Fibroblast of skin of right quadriceps (primary cell): ENCODE measurements at places on chromosomes 12 and 14.

GRCh38 chr12:91967590-91967989, 178.1 kb downstream of the BTG1 start:
- no peak for DNase-seq

- DNase-seq: peak; percentile 46
Observed at GRCh38 chr12:108729612-108730364, 1.5 kb downstream of the CORO1C start.

DNA sequence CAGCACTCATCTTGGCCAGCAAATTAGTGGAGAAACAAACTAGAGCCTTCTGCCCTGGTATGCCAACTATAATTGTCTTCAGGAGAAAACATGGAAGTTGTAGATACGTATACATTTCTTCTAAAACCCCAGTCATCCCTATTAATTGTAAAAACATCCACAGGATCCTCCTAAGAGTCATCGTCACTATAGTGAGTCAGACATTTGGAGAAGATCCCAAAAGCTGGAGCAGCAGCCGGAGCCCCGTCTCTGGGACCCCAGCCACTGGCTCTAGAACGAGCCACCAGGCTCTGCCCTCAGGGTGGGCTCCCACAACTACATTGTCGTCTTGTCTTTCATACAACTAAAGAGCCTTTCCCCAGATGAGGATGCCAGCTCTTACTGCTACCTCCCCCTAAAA, 15.5 kb downstream of the PRKAB1 start:
- DNase-seq: peak; percentile 63

- DNase-seq: no peak
Observed at GRCh38 chr12:115457798-115458197, 773.8 kb upstream of the TBX3 start.

GRCh38 chr12:89544681-89545184, 18.9 kb upstream of the POC1B start:
- DNase-seq: peak; percentile 26

GRCh38 chr12:122747224-122748135, 5.1 kb upstream of the DENR start:
- DNase-seq: no peak

- DNase-seq: no peak
Observed at GRCh38 chr14:97757491-97757890, 960.3 kb downstream of the VRK1 start.

DNA sequence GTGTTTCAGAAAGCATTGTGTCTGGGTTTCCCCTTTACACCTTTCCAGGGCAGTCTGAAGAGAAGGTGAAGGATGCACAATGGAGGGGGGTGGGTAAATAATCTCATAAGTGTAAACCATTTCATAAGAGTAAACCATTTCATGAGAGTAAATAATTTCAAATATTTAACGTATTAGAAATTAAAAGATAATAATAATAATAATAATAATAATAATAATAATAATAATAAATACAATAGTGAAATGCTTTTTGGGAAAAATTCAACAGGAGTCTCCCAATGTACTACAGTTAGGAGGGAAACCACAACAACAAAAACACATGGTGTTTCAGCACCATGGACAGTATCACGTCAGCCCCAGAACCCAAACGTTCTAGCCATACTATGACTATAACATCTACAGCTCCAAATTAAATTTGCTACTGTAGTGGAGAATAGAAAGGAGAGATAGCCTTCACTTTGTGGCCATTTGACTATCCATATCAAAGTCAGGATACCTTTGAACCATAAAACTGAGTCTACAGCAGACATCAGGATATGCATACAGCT, 691.8 kb downstream of the BCL11B start:
- DNase-seq: peak; percentile 34

DNA sequence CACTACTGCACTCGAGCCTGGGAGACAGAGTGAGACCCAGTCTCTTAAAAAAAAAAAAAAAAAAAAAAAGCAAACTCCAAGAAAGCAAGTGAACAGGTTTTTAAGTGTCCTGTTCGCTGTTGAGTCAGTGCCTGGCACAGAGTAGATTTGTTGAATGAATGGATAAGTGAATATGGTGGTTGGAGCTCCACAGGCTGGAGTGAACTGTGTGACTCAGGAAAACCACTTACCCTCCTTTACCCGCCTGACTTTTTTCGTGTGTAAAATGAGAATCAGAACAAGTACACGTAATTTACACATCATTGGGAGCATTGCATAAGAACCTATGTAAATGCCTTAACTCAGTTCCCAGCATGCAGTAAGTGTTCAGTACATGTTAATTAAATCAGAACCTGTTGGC, 24.0 kb upstream of the ESRRB start:
- DNase-seq: no peak

- DNase-seq: no peak
Observed at GRCh38 chr14:74349757-74350156, 1.5 kb downstream of the VRTN start.

- no peak for DNase-seq
Observed at GRCh38 chr12:111102102-111102739, 181.8 kb upstream of the MYL2 start.

DNA sequence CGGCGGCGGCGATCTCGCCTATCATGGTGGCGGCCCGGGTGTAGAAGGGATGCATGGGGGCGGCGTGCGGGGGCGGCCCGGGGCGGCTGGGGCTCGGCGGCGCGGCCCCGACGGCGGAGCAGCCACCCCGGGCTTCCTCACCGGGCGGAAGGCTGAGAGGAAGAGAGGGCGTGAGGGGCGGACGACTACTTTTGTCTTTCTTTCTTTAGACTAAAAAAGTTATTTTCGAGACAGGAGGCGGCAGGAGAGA, 240 bp downstream of the BTG1 start:
- DNase-seq: no peak

DNA sequence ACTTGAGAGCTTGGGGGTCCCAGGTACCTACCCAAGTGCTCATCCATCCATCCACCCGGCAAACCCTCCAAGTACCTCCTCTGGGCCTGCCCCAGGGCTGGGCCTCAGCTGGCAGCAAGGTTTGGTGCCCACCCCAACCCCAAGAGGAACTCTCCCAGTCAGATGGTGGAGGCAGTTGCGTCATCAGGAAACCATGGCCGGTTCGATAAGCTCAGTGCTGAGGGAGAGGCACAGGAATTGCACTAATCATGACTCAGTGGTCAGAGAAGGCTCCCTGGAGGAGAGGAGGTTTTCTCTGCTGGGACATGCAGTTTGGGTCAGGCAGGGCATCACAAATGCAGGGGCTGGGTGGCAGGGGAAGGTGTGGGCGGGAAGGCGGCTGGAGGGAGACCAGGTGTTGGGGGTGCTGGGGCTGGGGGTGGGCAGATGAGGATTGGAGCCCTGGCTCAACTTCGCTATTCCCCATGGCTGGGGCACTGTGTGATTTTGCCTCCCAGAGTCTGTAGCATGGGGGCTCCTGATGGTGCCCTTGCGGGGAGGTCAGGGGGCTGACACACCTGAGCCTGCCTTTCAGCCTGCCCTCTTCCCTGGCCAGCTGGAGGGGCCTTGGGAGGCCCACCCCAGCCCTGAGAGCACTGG, 32.2 kb downstream of the SH2B3 start:
- DNase-seq: peak; percentile 79

GRCh38 chr12:75842090-75842489, 189.5 kb downstream of the PHLDA1 start:
- no peak for DNase-seq

GRCh38 chr14:22602862-22603261, 4.8 kb downstream of the ABHD4 start:
- DNase-seq: peak; percentile 34

- no peak for DNase-seq
Observed at GRCh38 chr12:17358835-17359234, 731.2 kb downstream of the RERGL start.

GRCh38 chr12:92242907-92243306, 97.3 kb upstream of the BTG1 start:
- peak; percentile 53 for DNase-seq

DNA sequence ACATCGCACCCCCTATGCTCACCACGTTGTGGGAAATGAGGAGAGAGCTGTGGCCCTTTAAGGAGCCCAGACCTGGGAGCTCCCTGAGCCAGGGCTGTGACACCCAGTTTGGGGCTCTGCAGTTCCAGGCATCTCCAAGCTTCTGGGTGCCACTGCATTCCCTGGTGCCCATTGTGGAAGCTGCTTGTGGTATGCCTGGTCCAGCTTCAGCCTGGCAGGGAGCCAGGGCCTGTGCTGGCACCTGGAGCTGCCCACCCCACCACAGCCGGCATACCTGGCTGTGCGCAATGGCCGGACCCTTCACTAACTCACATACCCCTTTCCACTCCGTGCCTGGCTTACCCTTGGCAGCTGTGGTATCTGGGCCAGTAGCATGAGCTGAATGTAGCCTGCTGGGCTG, 107.9 kb upstream of the OR4E1 start:
- no peak for DNase-seq

DNA sequence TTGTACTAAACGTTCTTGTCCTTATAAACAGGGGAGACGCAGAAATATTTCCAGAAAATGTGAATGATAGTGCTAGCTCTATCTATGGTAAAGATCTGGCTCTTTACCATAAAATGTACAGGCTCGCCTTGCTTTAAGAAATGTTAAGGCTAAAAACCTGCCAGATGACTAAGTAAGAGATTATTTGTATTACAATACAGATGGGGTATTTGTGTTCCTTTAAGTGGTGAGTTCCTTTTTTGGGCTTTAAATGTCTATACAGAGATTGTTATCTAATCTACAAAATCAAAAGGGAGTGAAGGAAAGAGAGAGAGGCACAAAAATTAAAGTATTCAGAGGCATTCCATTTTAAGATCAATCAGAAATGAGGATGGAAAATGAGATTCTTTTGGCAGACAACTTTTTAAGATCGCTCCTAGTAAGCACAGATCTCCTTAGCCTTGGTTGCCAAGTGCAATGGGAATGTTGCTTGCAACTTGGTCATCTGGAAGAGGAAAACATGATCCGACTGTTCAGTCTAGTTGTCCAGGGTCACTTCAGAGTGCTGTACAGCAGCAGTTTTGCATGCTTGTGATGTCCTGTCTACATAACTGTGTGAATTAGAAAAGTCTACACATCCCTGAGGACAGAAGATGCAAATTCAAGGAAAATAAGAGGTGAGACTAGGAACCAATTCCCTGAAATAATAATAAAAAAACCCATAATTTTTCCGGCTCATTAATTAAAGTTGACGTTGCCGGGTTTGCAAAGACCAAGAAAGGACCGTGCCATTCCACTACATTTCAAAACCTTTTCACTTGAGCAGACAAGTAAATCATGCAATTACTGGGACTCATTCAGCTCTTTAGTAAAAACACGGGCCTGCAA, 380.8 kb downstream of the EGLN3 start:
- DNase-seq: peak; percentile 60

GRCh38 chr14:22422238-22422637, 166.8 kb downstream of the DAD1 start:
- no peak for DNase-seq

GRCh38 chr12:124551268-124552144, 15.9 kb downstream of the NCOR2 start:
- peak; percentile 59 for DNase-seq

DNA sequence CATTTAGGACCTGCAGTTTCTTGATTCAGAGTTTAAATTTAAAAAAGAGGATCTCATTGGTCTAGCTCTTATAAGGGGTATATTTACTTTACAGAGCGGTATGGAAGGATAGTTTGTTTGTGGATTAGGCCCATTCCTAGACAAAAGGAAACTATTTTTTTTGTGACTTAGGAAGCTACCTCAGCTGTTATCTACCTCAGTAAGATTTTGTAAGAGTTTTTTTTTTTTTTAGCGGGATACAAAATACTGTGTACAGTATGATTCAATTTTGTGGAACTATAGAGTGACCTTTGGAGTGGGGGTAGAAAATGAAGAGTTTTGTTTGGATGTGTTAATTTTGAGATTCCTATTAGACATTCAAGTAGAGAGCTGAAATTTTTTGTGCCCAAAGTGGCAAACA, 104.6 kb upstream of the ATF1 start:
- DNase-seq: no peak

DNA sequence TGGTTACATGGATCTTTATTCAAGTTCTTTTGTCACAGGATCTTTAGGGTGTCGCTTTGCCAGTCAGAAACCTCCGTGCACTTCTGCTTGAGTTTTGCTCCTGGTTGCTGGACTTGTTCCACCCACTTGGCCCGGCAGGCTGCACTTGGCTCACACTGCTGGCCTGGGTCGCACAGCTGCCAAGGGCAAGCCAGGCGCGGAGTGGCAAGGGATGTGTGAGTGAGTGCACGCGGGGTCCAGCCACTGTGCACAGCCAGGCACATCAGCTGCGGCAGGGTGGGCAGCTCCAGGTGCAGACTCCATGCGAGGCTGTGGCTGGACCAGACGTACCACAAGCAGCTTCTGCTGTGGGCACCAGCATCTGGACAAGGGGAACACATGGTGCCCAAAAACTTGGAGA, 76.6 kb downstream of the DERA start:
- DNase-seq: no peak

GRCh38 chr14:75537071-75537470, 14.8 kb downstream of the BATF start:
- DNase-seq: no peak

GRCh38 chr12:104223712-104224111, 8.1 kb downstream of the TXNRD1 start:
- no peak for DNase-seq

- DNase-seq: peak; percentile 31
Observed at GRCh38 chr14:77640756-77641533, 24.5 kb upstream of the SPTLC2 start.

DNA sequence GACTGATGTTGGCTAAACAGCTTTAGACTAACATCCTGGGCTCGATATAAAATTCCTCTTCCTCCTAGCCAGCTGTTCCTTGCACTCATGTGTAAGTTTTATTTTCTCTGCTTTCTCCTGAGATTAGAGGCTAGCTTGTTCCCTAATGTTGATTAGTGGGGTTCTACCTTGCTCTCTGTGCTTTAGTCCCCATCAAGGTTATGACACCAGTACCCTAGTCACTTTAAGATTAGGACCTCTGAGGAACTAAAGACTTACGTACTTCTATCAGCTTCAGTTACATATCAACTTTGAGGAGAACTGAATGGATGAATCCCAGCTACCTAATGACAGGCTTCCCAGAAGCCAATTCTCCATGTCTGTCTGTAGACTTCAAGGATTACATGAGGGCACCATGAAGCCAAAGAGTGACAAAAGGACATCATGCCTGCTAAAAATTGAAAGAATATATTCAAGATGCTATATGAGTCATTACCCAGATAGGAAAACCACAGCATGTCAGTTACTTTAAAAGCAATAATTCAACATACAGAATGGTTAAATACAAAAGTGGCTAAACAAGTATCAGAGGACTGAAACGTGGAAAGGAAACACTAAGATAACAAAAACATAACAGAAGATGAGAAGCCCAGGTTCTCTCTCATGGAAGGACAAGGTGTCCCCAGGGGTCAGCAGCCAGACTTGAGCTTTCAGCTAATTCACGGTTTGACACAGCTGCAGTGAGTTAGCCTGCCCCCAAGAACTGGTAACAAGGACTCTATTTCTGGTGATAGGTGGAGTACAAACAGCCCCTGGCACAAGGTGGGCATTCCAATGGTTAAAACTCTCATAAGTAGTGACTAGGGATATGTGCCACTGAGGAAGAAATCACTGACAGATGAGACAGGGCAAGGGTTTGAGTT, 20.4 kb downstream of the ADAM20 start:
- DNase-seq: no peak
